ENCODE measurements at places on chromosomes 11 and 22.

GRCh38 chr11:75453916-75454655 is 21.1 kb upstream of the KLHL35 start:
- no peak for DNase-seq

GRCh38 chr11:121550247-121551030 is 97.7 kb upstream of the SORL1-AS1 start:
- no peak for DNase-seq

- DNase-seq, result no peak
Observed at GRCh38 chr22:37260155-37260795, 16.2 kb upstream of the RAC2 start.

- no peak for DNase-seq
Observed at GRCh38 chr11:94705419-94705818, 62.7 kb upstream of the AMOTL1 start.

DNA sequence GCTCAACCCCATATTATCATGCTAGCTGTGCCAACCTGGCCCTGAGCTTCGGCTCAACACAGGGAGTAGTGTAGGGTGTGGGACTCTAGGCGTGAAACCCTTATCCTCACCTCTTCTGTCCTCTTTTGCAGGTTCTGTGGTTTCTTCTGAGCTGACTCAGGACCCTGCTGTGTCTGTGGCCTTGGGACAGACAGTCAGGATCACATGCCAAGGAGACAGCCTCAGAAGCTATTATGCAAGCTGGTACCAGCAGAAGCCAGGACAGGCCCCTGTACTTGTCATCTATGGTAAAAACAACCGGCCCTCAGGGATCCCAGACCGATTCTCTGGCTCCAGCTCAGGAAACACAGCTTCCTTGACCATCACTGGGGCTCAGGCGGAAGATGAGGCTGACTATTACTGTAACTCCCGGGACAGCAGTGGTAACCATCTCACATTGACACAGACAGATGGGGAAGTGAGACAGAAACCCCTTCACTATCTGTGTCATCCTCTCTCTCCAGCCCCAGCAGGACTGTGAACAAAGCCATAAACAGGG is 76.4 kb downstream of the GGTLC2 start:
- DNase-seq, result no peak

GRCh38 chr22:22746061-22746962 is 101.9 kb downstream of the GGTLC2 start:
- DNase-seq, result no peak

DNA sequence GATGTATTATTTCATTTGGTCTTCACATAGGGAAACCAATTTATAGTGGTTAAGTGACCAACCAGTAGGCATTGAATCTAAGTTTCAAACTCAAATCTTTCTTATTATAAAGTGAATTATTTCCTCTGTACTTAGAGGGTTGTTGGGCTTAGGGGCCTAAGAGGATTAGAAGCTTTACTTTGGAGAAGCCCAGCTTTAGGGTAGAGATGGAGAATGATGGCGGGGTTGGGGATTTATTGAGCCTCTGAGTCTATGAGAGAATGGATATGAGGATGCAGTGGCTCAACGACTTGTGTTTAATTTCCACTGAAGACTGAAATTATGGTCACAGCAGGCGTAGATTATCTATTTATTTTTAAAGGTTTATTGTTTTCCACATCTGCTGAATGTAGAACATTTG is 55.5 kb downstream of the CHRDL2 start:
- DNase-seq, result no peak

- no peak for DNase-seq
Observed at GRCh38 chr11:111996129-111996528, 29.1 kb upstream of the DLAT start.

DNA sequence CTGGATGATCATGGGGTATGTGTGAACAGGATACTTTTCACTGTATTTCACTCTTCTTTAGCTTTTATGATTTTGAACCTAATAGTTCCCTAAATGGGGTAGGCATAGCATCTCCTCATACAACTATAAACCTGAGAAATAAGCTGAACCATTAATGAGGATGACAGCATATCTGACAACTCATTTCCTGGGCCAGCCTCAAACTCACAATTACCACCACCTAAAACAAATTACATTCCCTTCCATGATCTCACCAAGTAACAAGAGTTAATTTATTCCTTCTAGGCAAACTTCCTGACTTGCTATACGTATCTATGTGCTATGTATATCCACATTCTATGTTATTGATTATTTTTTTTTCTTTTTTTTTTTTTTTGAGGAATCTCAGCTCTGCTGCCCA is 23.0 kb downstream of the SIK3 start:
- no peak for DNase-seq

GRCh38 chr11:58507355-58507754 is 550 bp downstream of the OR5B21 start:
- no peak for DNase-seq

- no peak for DNase-seq
Observed at GRCh38 chr22:39431821-39432251, 25.0 kb upstream of the MGAT3 start.

- DNase-seq, result no peak
Observed at GRCh38 chr22:33035272-33035863, 22.8 kb downstream of the SYN3 start.

- no peak for DNase-seq
Observed at GRCh38 chr11:32310214-32310601, 125.1 kb downstream of the WT1 start.

GRCh38 chr22:49033616-49034015 is 794.1 kb downstream of the BRD1 start:
- DNase-seq, result no peak

DNA sequence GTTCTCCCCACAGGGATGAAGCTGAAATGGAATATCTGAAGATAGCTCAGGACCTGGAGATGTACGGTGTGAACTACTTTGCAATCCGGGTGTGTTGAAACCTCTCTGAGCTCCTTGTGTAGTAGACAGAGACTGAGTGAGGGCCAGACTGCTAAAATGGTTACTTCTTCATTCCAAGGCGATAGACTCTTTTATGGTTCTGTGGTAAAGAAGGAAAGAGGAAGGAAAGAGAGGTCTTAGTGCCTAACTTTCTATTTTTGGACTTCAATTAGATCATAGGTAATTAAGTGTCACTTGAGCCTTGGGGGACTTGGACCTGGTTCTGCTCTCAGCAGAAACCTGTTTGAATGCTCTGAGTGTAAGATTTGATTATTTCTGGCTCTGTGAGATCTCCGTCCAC is 54.7 kb downstream of the NF2 start:
- DNase-seq, result no peak

DNA sequence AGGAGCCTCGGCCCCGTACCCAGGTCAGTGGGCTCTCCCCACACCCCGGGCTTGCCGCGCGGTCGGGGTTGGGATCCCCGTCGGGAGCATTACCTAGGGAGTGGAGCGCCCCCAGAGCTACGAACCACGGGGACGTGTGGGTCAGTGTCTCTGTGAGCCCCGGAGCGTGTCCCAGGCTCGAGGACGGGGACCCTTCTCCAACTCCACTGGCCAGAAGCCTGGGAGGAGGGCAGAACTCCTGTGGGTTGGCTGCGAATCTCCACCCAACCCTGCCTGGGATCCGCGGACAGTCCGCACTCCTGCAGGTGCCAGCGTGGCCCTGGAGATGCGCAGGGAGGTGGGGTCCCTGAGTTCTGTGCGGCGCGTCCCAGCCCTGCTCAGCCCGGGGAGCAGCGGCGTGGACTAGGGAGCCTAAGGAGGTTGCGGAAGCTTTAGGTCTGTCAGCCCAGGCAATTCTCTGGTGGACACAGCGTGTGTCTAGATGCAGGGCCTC is 346 bp downstream of the PPFIBP2 start:
- peak; percentile 40 for DNase-seq

GRCh38 chr11:40183073-40184064 is 1276.1 kb downstream of the LRRC4C start:
- DNase-seq, result no peak

Measured in WTC11 (cell line).